ENCODE measurements at places on chromosomes 11 and 22.

- no peak for DNase-seq
These were observed 3.3 kb upstream of the ANKRD13D start for GRCh38 chr11:67285541-67286498.

DNA sequence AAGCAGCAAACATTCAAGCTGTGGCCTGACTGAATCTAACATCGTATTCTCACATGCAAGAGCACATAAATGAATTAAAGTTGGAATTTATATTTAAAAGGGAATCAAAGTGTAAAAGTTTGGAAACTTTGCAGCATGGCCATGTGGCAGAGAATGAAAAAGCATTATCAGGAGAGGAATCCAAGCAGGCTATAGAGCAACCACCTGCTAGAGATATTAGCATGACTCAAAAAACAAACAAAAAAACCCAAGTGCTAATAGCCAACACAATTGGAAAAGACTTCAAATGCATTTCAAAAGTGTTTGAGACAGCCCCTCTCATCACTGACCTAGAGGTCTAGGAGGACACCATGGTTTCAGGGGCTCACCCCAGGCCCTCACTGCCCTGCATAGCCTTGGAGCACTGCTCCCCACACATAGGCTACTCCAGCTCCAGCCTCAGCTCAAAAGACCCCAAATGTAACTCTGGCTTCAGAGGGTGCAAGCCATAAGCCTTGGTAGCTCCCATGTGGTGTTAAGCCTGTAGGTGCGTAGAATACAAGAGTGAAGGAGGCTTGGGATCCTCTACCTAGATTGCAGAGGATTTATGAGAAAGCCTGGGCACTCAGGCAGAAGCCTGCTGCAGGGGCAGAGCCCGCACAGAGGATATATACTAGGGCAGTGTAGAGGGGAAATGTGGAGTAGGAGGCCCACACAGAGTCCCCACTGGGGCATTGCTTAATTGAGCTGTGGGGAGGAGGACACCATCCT is 1.7 kb upstream of the KRTAP5-7 start:
- DNase-seq, result no peak

DNA sequence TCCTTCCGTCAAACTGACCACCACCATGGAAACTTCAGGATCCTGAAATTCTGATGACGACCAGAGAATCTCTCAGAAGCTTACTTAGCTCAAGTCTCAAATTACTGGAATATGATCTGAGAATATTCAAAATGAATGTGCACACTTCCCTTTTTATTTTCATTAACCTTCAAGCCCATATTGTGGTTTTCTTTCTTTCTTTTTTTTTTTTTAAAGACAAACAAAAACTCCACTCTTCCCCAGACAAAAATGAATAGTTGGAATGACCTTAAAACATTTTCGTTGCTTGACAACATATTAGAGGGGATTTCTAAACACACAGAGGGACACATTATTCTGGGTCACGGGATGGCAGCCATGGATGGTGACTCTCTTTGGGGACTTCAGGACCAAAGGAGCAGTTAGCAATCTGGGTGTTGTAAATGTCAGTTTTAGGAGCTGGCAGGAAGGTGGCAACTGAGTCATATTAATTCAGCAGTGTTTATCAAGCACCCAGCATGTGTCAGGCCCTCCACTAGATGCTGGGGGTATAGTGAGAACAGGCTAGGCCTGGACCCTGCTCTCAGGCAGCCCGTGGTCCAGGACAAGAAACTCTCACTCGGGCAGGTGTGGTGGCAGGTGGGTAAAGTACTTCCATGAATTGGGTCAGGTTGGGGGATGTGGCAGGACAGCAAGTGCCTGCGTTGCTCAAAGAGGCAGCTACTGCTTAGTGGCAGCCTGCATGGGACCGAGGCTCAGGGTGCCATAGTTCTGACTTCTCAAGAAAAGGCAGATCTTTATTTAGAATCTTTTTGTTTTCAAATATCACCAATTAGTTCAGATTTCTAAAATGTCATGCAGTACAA is 126.1 kb downstream of the HIPK3 start:
- DNase-seq, result peak; percentile 58

GRCh38 chr11:20213790-20214189 is 53.5 kb upstream of the DBX1 start:
- DNase-seq, result no peak

- DNase-seq, result no peak
These were observed 44.1 kb upstream of the E2F8 start for GRCh38 chr11:19284881-19285280.

DNA sequence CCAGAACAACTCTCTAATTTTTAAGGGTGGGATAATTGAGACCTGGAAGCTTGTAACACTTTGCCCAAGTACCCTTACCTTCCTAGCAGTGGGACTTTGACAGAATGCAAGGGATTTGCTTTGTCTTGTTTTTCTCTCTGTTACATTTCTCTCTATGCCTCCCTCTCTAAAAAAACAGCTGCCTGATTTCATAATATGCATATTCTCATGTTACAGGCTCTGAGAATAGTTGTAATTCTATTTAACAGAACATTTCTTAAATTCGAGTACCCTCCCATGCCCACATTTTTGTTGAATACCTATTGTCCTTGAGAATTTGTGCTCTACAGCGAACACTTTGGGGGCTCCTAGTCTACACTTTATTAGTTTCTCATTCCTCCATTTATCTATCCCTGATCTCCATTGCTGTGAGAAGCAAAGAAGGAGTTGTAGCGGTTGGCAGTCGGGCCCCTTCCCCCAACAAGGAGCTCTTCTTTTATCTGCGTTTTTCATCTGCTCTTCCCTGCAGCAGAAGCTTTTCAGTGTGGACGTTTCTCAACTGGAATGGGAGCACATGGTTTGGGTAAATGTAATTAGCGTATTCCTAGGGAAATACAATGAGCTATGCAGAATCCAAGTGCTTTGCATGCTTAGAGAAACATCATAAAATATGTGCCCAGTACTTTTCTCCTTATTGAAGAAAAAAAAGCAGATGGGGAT is 117.7 kb upstream of the CCDC90B start:
- DNase-seq, result no peak

GRCh38 chr11:30203850-30204249 is 27.0 kb upstream of the FSHB start:
- no peak for DNase-seq

- DNase-seq, result no peak
These were observed 22.5 kb downstream of the PISD start for GRCh38 chr22:31639436-31640039.
